ENCODE measurements at places on chromosomes 2 and 18. TPM values are rescaled to one million over a fixed set of nuclear protein-coding genes. Genes with fewer than 3 reads are reported as not detected.

Gene COX5B
- 153 TPM for total RNA-seq

Gene AQP12B
- total RNA-seq = not detected

DNA sequence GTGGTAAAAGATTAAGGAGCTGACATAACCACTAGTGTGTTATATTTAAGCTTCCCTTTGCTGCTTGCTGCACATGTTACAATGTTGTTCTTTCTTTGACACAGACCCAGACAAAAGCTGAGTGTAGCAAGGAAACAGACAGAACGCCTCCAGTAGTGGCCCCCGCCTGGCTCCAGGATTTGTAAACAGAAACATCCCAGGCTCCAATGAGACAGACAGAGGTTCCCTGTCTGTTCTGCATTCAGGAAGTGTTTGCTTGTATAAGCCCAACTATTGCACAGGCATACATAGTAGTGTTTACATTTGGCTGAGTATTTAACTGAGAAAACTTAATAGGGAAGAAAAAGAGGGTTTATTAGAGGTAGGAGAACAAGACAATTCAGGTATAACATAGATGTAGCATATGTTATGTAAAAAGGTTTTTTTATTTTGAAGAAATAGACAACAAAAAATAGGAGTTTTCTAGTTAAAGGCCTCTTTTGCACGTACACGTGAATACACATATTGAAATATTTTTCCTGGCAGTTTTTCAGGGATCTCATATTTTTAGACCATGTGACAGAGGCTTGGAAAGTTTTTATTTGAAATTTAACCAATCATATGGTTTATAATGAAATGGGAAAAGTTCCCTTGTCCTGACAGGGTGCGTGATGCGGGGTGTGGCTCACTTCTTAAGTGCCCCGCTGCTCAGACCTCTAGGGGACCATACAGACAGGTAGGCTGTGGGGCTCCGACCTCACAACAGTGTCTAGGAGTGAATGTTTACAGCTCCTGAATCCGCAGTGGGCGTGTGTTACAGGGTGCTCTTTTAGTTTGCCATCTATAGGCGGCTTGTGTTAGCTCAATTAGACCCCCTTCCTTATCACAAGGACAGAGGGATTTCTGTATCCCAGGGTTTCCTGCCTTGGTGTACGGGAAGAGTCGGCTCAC, 118.4 kb downstream of the BMPR2 start:
- DNase-seq = no peak

- no peak for DNase-seq
Measured at GRCh38 chr2:124489686-124490085, 464.6 kb downstream of the CNTNAP5 start.

- no peak for DNase-seq
Measured at GRCh38 chr2:75702593-75702992, 8.1 kb downstream of the GCFC2 start.

- no peak for DNase-seq
Measured at GRCh38 chr18:58819051-58819450, 45.6 kb upstream of the ZNF532 start.

- no peak for DNase-seq
Measured at GRCh38 chr2:241458687-241459086, 49.7 kb downstream of the STK25 start.

GRCh38 chr2:178506101-178506500, 25.8 kb downstream of the PLEKHA3 start:
- DNase-seq = no peak

Data from right lobe of liver (tissue), 6 donors.